ENCODE measurements at places on chromosomes 4 and X.

DNA sequence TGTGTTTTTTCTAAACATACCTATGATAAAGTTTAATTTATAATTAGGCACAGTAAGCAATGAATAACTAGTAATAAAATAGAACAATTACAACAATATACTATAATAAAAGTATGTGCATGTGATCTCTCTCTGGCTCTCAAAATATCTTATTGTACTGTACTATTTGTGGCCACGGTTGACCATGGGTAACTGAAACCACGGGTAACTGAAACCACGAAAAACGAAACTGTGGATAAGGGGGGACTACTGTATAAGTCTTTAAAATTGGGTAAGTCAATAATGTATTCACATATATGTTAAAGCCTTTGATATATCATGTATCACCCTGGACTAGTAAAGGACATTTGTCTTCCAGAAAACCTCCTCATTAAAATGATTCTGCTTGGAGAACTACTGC, 20.0 kb downstream of the TMEM154 start:
- no peak for DNase-seq

- DNase-seq, result no peak
Observed at GRCh38 chrX:10178866-10179463, 22.2 kb downstream of the CLCN4 start.

GRCh38 chrX:13304052-13304451, 15.8 kb downstream of the ATXN3L start:
- DNase-seq, result no peak

DNA sequence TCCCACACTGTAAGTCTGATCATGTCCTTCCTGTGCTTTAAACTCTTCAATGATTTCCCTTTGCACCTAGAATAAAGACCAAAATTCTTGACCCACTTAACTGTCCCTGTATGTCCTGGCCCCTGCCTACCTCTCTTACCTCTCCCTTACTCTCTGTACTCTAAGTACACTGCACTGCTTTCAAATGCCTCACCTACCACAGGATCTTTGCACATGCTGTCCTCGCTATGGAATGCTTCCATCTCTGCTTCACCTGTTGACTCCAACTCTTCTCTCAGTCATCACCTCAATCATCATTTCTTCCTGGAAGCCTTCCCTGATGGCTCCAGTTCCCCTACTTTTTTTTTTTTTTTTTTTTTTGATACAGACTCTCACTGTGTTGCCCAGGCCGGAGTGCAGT, 29.0 kb upstream of the SEPTIN6 start:
- DNase-seq, result no peak

GRCh38 chr4:161256716-161257115, 907.1 kb downstream of the FSTL5 start:
- no peak for DNase-seq

- no peak for DNase-seq
Observed at GRCh38 chrX:110803506-110803905, 7.9 kb upstream of the CHRDL1 start.

DNA sequence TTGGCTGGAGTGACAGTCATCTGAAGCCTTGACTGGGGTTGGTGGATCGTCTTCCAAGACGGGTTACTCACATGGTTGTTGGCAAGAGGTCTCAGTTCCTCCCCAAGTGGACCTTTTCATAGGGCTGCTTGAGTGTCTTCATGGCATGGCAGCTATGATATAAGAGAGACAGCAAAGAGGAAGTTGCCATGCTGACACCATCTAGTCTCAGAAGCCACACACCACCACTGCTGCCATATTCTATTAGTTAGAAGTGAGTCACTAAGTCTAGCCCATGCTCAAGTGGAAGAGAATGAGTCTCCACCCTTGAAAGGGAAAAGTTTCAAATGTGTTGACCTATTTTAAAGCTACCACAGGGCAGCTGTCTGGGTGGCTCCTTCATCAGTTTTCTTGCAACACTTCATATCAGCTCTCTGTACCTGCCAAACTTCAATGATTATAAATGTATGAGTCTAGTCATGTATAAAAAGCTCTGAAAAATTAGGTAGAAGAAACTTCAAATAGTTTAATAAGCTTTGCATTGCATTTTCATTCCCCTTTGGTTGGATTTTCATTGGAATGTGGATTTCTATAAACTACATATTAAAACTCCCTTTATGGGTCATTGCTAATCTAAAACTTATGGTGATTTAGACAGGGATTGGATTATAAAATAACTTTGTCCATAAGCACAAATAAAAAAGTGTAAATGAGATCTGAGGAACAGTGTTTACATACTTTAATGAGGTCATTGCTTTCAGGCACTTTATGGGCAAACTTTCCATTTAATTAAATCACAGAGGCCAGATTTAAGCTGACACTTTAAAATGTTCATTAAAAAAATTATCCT, 68.0 kb upstream of the ATXN3L start:
- DNase-seq, result no peak

DNA sequence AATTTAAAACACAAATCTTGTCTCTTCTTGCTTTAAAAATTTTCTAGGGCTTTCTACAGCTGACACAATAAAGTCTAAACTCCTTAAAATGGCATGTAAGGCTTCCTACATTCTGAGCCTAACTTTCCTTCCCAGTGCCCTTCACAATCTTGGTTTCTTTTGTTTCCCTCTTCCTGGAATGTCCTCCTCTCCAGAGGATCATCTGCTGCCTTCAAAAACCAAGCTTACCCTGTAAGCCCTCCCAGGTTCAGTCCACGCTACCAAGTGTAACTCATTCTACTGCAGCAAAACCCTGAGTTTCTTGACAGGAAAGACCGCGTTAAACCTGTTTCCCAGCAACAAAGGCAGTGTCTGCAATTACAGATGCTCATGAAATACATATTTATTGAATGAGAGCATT, 91.3 kb downstream of the SHISA3 start:
- no peak for DNase-seq

DNA sequence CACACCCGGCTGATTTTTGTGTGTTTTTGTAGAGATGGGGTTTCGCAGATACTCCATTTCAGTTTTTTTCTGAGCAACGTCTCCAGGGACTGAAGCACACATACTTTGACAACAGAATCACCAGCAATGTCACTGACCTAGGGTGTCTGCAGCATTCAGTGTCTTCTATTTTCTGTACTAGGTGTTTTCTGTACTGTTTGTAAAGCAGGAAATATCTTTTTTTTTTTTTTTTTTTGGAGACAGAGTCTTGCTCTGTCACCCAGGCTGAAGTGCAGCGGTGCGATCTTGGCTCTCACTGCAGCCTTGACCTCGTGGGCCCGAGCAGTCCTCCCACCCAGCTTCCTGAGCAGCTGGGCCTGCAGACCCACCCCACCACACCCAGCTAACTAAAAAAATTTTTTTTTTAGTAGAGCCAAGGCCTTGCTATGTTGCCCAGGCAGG, 8.9 kb downstream of the ADD1 start:
- peak; percentile 65 for DNase-seq

DNA sequence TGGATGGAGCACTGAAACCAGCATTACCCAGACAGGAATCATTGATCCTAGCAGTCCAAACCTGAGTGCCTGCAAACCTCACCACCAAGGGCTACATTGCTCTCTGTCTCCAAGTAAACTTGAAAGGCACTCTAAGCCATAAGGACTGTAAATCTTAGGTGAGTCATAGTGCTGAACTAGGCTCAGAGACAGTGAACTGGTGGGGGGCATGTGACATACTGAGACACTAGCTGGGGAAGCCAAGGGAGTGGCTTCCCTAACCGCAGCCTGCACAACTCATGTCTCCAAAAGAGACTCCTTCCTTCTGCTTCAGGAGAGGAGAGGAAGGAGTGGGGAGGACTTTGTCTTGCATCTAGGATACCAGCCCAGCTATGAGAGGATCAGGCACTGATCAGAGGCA, 235.5 kb upstream of the ACTRT1 start:
- no peak for DNase-seq

DNA sequence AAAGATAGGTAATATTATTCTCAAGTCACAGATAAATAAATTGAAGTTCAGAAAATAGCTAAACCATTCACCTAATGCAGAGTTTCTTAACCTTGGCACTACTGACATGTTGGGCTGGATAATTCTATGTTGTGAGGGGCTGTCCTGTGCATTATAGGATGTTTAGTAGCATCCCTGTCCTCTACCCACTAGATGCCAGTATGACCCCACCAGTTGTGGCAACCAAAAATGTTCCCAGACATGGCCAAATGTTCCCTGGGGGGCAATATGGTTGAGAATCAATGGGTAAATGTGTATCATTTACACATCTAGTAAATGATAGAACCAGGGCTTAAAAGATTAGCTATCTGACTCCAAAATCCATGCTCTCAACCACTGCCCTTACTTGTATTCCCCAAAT, 140.9 kb downstream of the COL4A6 start:
- DNase-seq, result no peak

- DNase-seq, result no peak
Observed at GRCh38 chr4:108327642-108328382, 159.1 kb upstream of the LEF1 start.

- DNase-seq, result no peak
Observed at GRCh38 chrX:154417157-154417556, 5.8 kb downstream of the TAFAZZIN start.

DNA sequence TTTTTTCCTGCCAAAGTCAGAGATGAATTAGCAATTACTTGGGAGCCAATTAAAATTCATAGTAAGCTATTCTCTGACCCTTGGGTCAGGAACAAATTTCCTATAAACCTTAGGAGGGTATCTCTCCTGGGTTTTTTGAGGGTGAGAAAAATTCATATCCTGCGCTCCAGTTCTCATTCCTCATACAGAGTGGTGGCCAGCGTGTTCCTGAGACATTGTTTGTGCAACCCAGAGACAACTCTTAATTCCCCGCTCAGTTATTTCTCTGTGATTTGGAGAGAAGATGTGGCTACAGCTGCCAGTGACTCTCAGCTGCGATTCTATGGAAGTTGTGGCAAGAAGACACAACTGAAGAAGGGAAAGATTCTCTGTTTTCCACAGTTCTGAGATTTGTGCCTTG, 37.9 kb upstream of the CBR4 start:
- no peak for DNase-seq

DNA sequence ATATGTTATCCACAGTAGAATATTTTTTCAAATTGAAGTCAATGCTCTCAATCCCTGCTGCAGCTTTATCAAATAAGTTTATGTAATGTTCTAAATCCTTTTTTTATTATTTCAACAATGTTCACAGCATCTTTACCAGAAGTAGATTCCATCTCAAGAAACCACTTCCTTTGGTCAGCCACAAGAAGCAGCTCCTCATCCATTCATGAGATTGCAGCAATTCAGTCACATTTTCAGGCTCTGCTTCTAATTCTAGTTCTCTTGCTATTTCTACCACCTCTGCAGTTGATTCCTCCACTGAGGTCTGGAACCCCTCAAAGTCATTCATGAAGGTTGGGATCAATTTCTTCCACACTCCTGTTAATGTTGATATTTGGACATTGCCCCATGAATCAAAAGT, 2301.3 kb upstream of the TENM3 start:
- no peak for DNase-seq

DNA sequence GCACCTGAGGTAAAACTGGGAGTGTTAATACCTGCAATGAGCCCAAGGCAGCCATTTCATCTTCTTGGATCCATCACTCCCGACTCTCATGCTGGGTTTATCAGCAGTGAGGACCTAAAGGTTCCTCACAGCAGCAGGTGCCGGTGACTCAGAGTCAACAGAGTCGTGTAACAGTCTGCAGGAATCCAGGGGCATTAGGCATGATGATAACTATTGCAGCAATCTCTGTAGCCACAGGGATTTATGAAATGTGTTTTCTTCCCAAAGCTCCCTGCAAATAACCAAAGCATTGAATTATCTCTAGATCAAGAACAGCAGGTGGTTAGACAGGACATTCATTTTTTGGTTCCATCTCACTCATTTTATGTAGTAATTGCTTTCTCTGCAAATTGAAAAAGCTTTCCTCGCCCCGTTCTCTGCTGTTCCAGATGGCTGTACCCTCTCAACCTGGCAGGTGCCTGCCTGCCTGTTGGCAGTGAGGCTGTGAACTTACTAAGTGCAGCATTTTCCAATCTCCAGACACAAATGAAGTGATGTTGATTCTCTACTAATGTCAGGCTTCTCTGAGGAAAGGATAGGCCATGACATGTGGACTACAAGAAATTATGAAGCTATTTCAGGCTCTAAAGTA, 48.1 kb upstream of the TSPAN7 start:
- no peak for DNase-seq

- DNase-seq, result no peak
Observed at GRCh38 chrX:114338870-114339269, 245.0 kb upstream of the HTR2C start.

GRCh38 chr4:183038436-183038835, 60.6 kb upstream of the WWC2 start:
- no peak for DNase-seq

- DNase-seq, result no peak
Observed at GRCh38 chrX:153935326-153935851, 552 bp upstream of the NAA10 start.

DNA sequence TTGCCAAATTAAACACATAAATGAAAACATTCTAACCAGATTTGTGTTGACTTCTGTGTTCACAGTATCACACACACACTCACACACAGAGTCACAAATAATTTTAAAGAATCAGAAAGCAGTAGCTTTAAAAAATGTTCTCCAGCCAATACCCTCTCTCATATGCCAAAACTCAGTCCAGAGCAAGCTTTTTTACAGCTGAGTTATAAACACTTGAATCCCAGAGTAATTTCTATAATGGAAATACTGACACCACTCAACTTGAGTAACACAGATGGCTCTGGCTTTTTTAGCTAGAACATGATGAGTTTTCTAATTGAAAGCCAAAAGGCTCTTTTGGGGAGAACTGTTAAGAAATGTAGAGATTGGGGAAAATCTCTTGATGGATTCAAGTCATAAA, 100.8 kb downstream of the DOCK11 start:
- no peak for DNase-seq

- no peak for DNase-seq
Observed at GRCh38 chr4:125097729-125098128, 217.0 kb upstream of the FAT4 start.

GRCh38 chr4:128338634-128339355, 51.2 kb upstream of the PGRMC2 start:
- no peak for DNase-seq

DNA sequence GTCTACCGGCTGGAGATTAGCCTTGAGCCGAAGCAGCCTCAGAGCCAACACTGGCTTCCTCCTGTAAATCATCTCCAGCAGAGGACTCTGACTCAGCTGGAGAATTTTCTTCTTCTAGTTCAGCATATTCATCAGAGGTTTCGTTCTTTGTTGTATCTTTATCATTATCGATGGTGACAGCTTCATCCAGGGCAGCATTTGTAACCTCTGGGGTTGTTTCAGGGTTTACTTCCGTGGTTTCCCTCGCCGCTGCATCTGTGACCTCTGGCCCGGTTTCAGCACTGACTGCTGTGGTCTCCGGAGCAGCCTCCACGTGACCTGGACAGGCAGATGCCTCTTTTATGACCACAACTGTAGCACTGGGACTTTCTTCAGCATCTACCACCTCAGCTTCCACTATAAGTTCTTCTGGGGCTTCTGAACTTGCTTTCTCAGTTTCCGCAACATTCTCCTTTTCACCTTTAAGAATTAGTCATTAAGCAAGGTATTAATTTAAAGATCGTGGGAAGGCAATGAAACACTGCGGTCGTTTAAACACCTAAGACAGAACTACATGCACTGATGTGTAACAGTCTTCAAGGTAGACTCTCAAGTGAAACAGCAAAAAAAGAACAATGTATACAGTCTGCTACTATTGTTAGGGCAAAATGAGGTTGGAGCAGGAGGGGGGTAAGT, 13.3 kb downstream of the MGARP start:
- DNase-seq, result peak; percentile 71

GRCh38 chr4:146159384-146160058, 16.0 kb upstream of the LSM6 start:
- DNase-seq, result no peak

GRCh38 chr4:15982842-15983524, 20.0 kb upstream of the FGFBP2 start:
- no peak for DNase-seq

Data from heart left ventricle (tissue), 16 donors.